ENCODE measurements at places on chromosomes 13 and 19.

- peak; percentile 59 for DNase-seq
Observed at GRCh38 chr13:75803164-75803611, 167.1 kb downstream of the LMO7 start.

DNA sequence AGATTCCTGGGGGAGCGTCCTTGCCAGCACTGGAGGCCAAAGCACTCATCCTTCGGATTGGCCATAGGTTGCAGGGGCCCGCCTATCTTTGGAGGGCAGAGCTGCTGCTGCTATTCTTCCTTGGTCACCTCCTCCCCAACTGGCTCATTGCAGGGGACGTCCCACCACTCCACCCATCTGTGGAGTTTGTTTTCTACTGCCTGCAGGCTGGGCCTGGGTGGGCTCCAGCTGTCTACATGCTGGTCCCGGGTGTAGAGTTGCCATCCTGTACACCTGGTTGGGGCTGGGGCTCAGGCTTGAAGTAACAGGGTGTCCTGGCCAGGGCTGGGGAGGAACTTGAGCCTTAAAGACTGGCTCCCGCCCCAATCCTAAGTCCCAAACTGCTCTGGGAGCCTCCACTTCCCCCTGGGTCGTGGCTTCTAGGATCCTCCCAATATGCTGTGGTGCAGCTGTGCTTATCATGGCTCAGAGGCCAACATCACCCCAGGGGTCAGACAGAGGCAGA lies 2.1 kb downstream of the RNF225 start:
- no peak for DNase-seq

DNA sequence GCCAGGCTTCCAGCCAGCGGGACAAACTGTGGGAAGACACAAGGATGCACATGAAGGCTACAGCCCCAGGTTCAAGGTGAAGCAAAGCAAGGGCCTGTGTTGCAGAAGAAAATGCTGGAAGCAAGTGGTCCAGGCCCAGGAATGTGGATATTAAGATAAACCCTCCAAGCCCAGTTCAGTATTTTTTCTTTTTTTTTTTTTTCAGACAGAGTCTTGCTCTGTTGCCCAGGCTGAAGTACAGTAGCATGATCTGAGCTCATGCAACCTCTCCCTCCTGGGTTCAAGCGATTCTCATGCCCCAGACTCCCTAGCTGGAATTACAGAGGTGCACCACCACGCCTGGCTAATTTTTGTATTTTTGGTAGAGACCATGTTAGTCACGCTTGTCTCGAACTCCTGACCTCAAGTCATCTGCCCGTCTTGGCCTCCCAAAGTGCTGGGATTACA lies 4.4 kb downstream of the PRDX2 start:
- no peak for DNase-seq

- DNase-seq: no peak
Observed at GRCh38 chr13:76955193-76955592, 6.9 kb downstream of the ACOD1 start.

DNA sequence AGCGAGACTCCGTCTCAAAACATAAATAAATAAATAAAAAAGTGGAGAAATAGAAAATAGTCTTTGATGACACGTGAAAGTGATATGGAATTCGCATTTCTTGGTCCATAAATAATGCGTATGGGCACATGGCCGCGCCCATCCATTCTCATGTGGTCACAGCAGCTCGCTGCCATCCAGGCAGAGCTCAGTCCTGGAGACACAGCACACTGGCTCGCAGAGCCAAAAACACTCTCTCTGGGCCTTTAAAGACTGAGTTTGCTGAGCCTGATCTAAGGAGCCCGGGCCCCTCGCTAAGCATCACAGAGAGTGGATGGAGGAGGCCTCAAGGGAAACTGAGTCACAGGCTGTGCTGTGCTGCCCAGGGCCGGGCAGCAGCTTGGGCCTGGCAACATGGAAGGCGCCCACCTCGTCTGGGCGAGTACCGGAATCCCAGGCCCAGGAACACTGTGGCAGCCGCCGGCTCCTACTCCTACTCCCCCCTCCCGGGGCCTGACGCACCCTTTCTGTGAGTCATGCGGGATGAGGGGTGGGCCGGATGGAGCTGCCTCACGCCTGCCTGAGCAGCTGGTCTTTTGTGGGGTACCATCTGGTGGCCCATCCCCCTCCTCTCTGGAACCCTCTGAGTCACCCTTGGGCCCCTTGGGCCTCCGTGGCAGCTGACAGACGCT lies 28.9 kb upstream of the CACTIN start:
- DNase-seq: no peak

DNA sequence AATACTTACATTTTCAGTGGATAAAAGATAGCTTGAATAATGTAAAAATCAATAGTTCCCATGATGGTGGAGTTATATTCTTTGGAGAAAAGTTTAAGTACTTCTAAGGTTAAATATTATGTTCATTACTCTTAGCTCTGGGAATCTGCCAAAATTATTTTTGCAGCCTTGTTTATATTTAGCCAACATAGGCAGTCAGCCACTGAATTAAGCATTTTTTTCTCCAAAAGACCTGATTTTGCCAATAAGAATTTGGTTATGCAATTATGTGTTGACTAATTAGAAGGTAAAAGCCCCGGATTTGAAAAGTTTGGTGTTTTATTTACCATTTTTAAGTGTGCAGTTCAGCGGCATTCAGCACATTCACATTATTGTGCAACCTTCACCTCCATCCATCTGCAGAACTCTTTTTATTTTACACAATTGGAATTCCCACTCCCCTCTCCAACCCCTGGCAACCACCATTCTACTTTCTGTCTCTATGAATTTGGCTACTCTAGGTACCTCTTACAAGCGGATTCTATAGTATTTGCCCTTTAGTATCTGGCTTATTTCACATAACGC lies 90.1 kb upstream of the C1QTNF9B start:
- DNase-seq: no peak

- DNase-seq: peak; percentile 90
Observed at GRCh38 chr19:43624933-43625332, 5.5 kb upstream of the ZNF428 start.

- no peak for DNase-seq
Observed at GRCh38 chr19:31015778-31016177, 333.5 kb downstream of the TSHZ3 start.

DNA sequence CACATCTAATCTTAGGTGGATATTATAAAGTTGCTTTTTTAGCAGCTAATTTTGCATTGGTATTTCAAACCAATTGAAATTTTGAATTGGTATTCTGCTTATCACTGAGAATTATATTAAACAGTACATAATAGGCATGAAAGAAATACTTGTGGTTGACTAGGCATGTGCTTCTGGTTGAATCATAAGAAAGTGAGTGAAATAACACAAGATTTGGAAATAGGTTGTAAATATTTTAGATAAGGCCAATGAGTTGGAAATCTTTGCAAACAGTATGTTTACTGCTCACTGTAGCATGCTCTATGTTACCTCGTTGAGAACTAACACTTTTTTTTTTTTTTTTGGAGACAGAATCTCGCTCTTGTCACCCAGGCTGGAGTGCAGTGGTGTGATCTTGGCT lies 66.8 kb upstream of the RFC3 start:
- no peak for DNase-seq

GRCh38 chr13:54029226-54029625 lies 1000.6 kb downstream of the OLFM4 start:
- DNase-seq: no peak

GRCh38 chr19:33368074-33368864 lies 5.2 kb upstream of the CEBPG start:
- DNase-seq: no peak

GRCh38 chr19:2253106-2254063 lies 2.8 kb downstream of the JSRP1 start:
- DNase-seq: peak; percentile 84

GRCh38 chr19:10333758-10334587 lies 644 bp upstream of the RAVER1 start:
- DNase-seq: no peak

DNA sequence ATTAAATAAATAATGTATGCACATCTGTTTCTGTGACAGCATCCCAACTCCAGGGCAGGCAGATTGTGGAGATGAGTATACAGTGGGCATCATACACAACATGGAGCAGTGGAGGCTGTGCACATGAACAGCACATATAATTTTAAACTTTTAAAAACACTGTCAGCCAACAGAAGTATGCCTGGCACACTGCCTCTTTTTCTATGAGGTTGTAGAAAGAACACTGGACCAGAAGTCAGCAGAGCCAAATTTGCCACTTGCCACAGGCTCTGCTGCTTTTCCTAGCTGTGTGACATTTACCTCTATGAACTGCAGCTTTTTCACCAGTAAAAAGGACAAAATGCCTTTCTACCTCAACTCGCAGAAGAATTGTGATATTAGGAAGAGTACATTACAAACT lies 118.7 kb downstream of the FRY start:
- DNase-seq: no peak

DNA sequence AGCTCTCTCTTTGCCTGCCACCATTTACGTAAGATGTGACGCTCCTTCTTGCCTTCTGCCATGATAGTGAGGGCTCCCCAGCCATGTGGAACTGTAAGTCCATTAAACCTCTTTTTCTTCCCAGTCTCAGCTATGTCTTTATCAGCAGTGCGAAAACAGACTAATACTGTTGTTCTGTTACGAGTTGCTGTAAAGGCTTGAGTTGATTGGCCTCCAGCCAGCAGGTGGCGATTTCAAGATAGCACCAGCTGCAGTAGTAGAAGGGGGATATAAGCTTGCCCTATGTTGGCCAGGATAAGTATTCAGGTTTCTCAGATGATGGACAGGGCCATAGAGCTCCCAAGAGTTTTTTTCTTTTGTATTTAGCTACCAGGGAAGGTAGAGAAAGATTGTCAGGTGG lies 385.5 kb downstream of the MZT1 start:
- no peak for DNase-seq

DNA sequence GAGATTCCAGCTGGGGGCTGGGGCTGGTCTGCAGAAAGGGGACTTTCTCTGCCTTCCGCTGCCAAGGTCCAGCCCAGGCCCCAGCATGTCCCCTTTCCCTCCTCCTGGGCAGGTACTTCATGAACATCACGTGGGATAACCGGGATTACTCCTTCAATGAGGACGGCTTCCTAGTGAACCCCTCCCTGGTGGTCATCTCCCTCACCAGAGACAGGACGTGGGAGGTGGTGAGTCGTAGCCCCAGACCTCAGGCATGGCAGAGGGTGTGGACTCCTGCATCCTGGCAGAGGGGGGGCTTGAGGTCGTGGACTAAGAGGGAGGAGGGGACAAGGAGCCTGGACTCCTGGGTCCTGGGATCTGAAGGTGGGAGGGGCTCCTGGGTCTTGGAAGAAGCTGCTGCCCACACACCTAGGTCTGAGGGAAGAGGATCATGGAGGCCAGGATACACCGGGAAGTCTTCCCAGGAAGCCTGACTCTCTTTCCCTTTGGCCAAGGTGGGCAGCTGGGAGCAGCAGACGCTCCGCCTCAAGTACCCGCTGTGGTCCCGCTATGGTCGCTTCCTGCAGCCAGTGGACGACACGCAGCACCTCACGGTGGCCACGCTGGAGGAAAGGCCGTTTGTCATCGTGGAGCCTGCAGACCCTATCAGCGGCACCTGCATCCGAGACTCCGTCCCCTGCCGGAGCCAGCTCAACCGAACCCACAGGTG lies 20.6 kb downstream of the GRIN2D start:
- no peak for DNase-seq

- no peak for DNase-seq
Observed at GRCh38 chr19:2841855-2842574, 740 bp downstream of the ZNF555 start.

DNA sequence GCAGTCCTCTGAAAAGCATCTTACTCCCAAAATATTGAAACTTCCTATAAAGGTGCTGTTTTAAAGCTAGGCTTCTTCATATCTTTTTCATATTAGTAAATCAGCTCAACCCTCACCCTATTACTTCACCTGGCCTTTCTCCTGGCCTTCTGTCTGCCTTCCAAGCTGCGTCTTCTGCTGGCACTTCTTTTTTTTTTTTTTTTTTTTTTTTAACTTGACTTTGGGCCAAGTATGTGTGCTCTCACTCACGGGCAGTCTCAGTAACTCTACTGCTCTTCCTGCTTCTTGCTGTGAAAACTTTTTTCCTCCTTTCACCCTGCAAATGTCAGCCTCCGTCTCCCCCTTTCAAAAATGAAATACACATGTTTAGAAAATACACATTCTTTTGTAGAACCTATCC lies 41.2 kb upstream of the KCTD4 start:
- no peak for DNase-seq

DNA sequence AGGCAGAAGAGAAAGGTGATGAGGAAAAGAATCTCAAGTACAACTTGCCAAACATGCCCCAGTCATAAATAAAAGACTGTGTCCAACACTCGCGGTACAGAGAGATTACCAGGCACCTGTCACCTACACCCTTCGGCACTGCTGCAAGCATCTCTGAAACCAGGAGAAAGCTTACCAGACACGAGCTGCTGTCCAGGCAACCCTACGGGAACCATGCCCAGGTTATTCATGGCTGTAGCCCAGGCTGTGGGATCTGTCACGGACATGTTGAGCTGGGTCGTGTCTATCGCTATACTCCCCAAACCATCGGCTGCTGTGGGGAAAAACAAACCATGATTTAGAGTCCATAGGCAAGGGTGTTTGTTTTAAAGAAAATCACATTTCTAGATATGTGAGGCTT lies 375.0 kb downstream of the ENOX1 start:
- DNase-seq: no peak

- no peak for DNase-seq
Observed at GRCh38 chr13:101624981-101625380, 172.5 kb downstream of the ITGBL1 start.

GRCh38 chr19:41945135-41945766 lies 13.9 kb downstream of the RABAC1 start:
- DNase-seq: peak; percentile 90

- DNase-seq: no peak
Observed at GRCh38 chr19:58407658-58408151, 744 bp upstream of the ZNF584 start.

DNA sequence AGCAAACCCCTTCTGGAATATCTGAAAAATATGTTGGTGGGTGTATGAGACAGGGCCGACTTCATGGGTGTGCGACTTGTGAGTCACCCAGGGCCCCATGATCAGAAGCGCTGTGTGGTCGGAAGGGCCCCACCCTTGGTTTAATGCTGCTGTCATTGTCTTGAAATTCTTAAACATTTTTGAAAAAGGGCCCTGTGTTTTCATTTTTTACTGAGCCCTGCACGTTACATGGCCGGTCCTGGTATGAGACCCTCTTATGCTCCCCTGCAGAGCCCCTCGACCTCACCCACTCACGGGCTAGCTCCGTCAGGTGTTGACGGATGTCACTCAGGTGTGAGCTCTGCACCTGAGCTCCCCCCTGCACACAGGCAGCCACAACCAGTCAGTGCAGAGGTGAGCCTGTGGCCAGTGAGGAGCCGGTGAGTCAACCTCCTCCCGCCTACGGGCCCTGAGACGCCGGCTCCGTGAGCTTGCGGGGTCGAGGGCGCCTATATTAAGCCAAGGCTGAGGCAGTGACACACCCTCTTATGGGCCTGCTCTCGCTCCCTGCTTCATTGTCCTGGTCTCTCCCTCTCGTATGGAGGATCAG lies 27.7 kb downstream of the GADD45B start:
- DNase-seq: peak; percentile 87

DNA sequence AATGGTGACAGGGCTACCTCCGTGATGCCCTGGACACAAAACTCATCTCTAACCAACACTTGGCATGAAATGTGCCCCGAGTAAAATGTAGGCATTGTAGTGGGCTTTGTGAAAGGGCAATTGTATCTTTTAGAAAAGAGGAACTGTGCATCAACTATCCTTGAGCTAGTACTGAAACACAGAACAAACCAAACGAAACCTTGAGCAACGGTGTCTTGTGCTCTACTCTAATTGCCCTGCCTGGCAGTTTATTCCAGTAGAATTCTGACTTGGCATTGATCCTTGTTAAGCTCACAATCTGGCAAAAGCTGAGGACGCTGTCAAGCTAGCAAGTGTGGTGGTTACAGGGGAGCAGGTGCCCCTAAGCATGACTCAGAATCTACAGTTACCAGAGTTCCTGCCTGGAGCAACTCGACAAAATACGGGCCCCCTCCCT lies 707.1 kb upstream of the SPRY2 start:
- no peak for DNase-seq
